ENCODE measurements at places on chromosomes 16 and 17.

DNA sequence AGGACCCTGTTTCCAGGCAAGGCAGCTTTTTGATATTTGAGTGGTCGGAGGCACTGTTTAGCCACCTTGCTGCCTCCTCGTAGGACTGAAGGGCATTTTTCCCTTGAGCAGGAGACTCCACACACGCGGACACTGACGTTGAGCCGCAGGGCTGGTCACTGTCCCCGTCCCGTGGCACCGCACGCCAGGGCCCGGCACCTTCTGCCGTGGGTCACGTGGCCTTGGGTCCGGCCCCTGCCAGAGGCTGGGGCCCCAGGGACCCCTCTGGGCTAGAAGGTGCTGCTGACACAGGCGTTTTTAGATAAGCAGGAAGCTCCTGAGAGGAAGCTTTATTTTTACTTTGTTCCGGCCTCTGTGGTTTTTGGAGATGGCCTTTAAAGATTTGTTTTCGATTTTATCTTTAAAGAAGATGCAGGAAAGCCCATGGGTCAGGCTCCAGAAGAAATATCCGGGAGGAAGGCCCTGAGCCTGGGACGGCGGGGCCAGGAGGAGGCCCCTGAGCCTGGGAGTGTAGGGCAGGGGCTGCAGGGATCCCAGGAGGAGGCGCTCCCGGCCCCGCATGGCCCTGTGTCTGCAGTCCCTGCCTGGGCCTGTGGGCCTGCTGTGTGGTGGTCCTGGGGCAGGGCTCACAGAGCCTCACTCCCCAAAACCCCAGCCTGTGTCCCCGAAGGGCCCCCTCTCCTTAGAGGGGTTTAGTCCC is 30.5 kb upstream of the GNG13 start:
- DNase-seq = no peak

DNA sequence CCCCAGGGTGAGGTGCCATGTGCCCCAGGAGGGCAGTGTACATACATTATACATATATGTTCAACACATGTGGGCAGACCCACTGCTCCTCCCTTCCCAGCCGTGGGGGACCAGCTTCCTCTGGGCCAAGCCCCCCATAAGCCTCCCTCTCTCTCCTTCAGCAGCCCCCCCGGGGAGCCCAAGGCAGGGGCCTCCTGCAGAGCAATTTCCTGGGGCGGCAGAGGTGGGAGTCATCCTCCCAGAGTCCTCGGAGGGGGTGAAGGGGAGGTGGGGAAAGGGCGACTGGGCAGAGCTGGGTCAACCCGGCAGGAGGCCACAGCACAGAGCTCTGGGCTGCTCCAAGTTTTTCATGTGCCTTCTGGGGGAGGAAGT is 235.1 kb downstream of the ZNF423 start:
- no peak for DNase-seq

- no peak for DNase-seq
These were observed 58.5 kb downstream of the TNFRSF13B start for GRCh38 chr17:16913463-16913862.

DNA sequence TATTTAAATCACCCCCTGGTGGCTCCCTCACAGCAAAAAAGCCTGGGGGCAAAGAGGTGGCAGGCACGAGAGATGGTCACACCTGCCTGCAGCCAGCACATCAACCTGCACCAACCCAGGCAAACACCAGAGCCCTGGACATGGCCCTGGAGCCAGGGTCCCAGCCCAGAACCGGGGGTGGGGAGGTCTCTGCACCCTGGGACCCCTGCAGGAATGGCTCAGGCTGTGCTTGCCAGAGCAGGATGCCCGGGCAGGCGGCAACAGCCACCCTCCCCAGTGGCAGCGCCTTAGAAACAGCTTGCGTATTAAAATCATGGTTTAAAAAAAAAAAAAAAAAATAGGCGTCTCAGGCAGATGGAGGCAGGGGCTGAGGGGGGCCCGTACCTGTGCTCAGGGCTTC is 16.2 kb downstream of the MYBBP1A start:
- no peak for DNase-seq

- DNase-seq = no peak
These were observed 70.8 kb upstream of the KCTD5 start for GRCh38 chr16:2611499-2611862.

GRCh38 chr17:55157165-55157564 is 107.6 kb upstream of the HLF start:
- DNase-seq = peak; percentile 10

GRCh38 chr16:86016201-86016965 is 117.4 kb downstream of the IRF8 start:
- peak; percentile 75 for DNase-seq

Data from urothelium cell line (cell line).